Stimulated activated CD4-positive, alpha-beta T cell treated with anti-CD3 and anti-CD28 coated beads, Interleukin-1b, Interleukin-23, amount 100 ng/mL, for 1 hour (primary cell): ENCODE measurements at places on chromosomes 2 and 18.

DNA sequence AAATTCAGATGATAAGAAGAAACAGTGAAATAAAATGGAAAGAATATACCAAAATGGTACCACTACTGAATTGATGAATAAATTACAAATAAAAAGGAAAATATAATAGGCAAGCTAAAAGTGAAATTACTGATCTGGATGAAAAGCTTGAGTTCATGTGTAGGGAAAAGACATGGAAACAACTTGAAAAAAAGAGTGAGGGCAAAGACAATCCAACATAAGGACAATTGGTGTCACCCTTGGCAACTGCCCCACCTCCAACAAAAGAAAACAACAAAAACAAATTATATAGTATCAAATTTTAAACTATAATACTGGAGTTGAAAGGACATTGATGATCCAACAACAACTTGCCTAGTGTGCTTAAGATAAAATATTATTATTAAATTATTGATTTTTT, 37.6 kb downstream of the PPP1R1C start:
- no peak for DNase-seq

GRCh38 chr18:51011709-51012108, 18.3 kb upstream of the SMAD4 start:
- DNase-seq: no peak

- no peak for DNase-seq
These were observed 755 bp downstream of the SPAST start for GRCh38 chr2:32064021-32064601.

- DNase-seq: no peak
These were observed 164.1 kb upstream of the BOD1L2 start for GRCh38 chr18:56982766-56983165.

- no peak for DNase-seq
These were observed at the start of gene GAD1 for GRCh38 chr2:170816504-170817092. Gene GAD1 (plus strand): TSS chr2:170816887. CDS start chr2:170818592, 1,705 bp downstream.

GRCh38 chr2:183166210-183166609, 42.0 kb downstream of the NUP35 start:
- no peak for DNase-seq

DNA sequence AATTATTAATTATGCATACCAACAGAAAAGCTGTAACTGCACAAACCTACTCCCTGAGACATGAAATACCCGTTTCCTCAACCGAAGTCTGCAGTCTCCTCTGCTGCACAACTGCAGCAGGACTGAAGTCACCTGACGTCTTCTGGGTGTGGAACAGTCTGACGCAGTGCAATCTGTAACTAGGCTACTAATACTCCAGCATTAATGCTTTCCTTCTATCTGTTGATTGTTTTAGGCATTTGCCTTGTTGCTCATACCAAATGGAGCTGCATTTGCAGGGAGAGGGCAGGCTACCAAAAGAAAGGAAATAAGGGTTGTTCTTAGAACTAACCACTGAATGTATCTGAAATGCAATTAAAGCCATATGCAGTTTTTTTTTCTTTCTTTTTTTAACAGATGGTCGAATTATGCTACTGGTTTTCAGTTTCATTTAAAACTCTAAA, 40.1 kb downstream of the RTN4 start:
- peak; percentile 6 for DNase-seq

- DNase-seq: no peak
These were observed 61.3 kb downstream of the MCFD2 start for GRCh38 chr2:46854260-46854659.

DNA sequence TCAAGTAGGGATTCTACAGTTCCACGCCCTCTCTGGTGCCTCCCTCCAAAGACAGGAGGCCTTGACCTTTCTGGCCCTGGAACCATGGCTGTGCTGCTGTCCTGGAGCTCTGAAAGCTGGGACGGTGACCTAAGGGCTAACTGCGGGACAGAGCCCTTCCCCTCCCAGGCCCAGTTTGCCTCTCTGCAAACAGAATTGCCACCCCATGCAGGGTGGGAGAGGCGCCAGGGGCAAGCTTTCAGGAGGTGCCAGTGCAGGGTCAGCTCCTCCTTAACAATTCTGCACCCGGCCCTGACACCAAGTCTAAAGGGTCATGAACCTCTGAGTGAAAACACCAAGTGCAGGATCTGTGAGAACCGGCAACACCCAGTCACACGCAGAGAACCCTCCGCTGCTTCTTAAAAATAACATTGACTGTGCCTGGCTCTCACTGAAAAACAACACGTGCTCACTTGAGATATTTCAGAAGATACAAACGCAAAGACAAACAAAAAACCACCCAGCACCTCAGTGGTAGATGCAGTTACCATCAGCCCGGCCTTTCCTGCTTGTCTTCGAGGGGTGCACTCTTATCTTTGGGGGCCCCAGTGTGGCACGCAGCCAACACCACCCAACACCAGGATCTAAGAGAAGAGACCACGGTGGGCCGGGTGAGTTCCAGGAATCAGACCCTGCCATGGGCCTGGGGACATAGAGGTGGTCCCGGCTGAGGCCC, 1.1 kb upstream of the SNED1 start:
- DNase-seq: no peak

- DNase-seq: no peak
These were observed 2.4 kb downstream of the EPAS1 start for GRCh38 chr2:46299365-46300263.

DNA sequence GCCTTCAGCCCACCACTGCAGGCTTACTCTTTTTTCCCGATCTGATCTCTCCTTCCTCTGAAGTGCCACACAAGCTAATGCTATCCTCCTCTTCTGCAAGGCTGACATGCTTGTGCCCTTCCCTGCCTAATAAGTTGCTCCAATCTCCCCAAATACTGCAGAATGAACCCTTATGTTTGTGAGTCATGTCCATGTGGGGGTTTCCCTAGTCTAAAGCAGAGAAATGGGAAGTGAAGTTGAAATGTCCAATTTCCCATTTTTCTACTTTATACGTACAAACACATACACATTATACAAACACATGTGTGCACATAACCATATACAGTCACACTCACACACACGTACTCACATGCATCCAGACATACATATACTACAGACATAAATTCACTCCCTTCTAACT, 288.1 kb upstream of the CELF4 start:
- no peak for DNase-seq

GRCh38 chr2:228846161-228846560, 424.9 kb downstream of the PID1 start:
- no peak for DNase-seq

DNA sequence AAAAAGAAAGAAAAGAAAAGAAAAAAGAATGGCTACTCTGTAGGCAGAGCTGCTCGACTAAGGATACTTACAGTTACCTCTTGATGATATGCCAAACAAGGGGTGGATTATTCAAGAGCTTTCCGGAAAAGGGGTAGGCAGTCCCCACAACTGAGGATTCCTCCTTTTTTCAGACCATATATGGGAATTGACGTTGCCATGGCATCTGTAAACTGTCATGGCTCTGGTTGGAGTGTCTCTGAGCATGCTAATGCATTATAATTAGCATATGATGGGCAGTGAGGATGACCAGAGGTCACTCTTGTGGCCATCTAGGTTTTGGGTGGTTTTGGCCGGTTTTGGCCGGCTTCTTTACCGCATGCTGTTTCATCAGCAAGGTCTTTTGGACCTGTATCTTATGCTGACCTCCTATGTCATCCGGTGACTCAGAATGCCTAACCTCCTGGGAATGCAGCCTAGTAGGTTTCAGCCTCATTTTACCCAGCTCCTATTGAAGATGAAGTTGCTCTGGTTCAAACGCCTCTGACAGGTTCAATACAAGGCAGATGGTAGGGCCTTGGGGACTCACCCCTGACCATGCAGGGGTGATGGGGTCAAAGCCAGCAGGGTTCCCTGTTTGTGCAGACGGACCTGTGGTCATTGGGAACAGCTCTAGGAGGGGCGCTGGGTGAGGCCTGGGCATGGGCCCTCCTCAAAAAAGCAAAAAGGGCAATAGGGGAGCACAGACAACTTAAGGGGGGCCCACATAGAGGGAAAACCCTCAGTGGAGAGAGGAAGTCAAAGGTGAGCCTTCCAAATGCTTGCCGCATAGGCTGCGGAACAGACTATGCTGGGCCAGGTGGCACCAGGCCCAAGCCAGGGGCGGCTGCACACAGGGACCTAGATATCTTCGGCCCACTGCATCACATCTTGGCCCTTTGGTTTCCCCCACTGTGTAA, 251.2 kb upstream of the RAB6C start:
- DNase-seq: no peak

GRCh38 chr2:88091943-88092342, 24.3 kb downstream of the SMYD1 start:
- no peak for DNase-seq

DNA sequence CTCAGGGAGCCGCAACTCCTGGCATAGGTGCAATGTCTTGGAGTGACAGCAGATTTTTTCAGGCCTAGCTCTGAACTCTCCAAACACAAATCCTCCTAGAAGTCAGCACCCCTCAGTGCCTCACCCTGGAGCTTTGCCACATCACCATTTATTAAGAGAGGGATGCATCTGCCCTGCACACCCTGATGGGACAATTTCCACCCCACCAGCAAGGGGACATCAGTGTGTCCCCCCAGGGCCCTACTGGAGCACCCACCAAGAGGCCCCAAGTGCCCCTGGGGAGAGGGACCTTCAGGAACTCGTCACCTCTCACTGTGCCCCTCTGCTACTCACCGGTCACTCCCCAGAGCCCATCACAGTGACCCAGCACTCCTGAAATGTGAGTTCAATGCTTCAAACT, 144.7 kb downstream of the NDUFA10 start:
- no peak for DNase-seq

DNA sequence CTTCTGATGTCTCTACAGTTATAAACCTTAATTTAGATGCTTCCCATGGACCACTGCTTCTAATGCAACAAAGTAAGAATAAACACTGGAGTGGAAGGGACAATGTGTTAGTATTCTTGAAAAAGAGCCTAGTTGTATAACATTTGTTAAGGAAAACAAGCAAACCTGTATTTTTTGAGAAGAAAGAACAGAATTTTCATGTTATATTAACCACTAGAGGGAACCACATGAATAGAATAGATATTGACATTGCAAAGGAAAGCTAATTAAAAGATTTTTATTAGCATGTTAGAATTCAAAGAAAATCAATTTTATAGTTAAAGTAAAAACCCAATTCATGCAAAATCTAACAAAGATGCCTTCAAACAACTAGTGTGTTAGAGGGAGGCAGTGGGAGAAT, 151.2 kb upstream of the BARD1 start:
- DNase-seq: no peak

GRCh38 chr2:238408615-238409340, 17.9 kb upstream of the ASB1 start:
- DNase-seq: no peak

GRCh38 chr18:24862201-24862816, 401.9 kb downstream of the HRH4 start:
- no peak for DNase-seq

DNA sequence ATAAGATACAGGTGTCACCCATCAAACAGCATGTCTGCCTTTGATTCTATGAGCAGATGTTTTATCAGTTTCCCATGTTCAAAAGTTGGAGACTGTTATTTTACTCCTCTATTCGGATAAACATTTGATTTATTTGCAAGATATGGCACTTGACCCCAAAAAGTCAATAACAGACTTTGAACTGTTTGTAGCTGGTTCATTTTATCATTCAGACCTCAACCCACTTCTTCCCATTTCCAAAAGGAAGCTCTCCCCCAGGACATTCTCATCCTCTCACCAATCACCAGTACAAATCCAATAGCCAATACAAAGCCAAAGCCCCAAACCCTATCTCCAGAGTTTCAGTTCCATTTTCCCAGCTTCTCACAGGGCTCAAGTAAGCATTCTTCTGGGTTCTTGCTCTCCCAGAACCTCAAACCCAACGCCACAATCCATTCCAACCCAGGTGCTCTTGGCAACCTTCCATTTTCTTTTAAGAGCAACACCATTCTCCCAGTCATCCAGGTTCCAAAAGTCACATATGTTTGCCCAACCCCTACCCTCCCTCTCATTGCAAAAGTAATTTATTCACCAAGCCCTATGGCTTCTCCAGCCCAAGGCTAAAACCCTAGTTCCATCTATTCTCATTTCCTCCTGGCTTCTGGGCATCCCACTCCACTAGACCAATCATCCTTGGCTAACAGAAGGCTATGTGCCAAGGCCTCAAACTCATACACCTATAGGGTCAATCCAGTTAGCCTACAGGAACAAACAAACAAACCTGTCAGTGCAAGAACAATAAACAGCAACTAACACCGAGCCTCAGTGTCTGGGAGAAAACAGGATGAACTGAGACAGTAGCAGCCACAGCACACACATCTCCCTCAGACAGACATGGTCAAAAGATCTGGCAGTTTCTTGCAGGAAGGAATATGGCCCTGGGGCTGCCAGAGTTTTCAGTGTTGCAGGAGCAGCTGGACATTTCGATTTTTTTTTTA, 9.2 kb downstream of the ACVR1 start:
- DNase-seq: no peak

DNA sequence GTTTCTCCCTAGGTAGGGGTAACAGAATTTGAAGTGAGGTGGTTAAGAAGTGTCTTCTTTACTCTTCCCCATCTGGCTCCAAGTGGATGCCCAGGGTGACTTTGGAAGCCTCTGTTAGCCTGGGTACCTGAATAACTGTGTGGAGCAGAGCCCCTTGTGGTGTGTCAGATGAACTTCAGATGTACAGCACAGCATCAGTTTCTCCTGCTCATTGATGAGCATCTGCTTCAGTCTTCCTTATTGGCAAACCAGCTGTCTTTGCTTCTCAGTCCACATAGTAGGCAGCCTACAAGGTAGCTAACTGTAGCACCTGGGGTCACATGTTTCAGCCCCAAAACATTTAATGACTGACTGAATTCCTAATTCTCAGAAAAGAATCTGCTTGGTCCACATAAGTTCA, 56.2 kb upstream of the ATP8B1 start:
- no peak for DNase-seq

GRCh38 chr2:33425586-33426031, 50.8 kb upstream of the RASGRP3 start:
- DNase-seq: no peak

DNA sequence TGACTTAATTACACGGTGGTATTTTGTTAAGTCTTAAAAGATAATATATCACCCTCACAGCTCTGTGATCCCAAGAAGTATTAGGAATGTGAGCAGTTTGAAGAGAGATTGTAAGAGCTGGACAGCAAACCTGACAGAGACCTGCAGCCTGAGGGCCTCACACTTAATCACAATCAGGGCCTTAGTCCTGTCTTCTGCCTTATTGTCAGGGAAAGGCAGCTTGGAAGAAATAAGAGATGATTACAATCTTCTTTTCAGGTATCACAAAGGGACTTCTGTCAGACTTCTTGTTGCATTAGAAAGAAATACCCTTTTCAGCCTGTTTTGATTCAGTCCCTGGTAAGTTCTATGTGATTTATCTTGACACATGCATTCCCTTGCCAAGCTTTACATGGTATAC, 1433.8 kb upstream of the SLC39A10 start:
- DNase-seq: no peak
